ENCODE measurements at places on chromosomes 5 and 9.

DNA sequence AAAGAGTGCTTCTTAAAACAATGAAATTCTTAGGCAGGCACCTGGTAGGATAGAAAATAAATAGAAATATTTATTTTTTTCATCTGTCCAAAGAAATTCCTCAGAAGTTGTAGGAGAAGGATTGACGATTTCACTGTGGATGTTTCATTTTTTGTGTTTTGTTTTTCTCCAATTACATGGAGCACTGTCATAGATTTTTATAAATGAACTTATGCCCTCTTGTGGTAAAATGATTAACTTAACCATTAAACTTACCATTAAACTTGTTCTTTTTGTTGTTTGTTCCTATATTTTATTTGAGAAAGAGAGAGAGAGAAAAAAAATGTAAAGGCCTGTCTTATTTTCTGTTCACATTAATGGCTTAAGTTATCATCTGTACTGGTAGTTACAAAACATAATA lies 339.2 kb downstream of the PRR16 start:
- DNase-seq = no peak

- DNase-seq = no peak
Observed at GRCh38 chr5:2917524-2917923, 166.0 kb upstream of the IRX2 start.

DNA sequence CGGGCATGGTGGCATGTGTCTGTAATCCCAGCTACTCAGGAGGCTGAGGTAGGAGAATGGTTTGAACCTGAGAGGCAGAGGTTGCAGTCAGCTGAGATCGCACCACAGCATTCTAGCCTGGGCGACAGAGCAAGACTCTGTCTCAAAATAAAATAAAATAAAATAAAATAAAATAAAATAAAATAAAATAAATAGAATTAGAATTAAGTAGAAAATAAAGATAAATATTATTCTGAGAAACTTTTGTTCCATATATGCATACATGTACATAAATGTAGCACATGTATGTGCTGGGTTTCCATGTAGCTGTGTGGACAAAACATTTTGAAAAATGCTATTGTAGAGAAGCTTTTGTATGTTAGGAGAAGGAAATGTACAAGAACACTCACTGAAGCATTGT lies 129.4 kb upstream of the VLDLR start:
- DNase-seq = no peak

DNA sequence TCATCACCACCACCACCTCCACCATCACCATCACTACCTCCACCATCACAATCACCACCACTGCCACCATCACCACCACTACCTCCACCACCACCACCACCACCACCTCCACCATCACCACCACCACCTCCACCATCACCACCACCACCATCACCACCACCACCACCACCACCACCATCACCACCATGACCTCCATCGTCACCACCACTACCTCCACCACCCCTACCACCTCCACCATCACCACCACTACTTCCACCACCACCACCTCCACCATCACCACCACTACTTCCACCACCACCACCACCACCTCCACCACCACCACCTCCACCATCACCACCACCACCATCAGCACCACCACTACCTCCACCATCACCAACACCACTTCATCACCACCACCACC lies 23.5 kb upstream of the ADCY2 start:
- no peak for DNase-seq

GRCh38 chr5:54905246-54905795 lies 80.1 kb downstream of the ESM1 start:
- no peak for DNase-seq

All from activated T-cell treated with anti-CD3 and anti-CD28 coated beads for 24 hours (primary cell).